ENCODE measurements at places on chromosomes 4 and X.

DNA sequence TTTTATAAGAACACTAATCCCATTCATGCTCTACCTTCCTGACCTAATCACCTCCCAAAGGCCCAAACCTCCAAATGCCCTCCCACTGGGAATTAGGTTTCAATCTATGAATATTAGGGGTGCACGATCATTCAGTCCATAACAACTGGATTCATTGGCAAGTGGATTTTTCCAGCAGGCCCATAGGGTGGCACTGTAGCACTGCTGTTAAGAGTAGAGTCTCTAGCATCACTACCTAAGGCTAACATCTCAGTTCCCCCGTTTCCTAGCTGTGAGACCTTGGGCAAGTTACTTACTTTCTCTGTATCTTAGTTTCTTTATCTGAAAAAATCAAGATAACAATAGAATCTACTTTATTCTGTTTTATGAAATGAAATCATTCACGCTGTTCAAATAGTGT lies 315.8 kb downstream of the STIM2 start:
- no peak for DNase-seq

GRCh38 chrX:12080265-12080664 lies 58.0 kb upstream of the FRMPD4 start:
- no peak for DNase-seq

GRCh38 chr4:102400898-102401297 lies 55.6 kb upstream of the SLC39A8 start:
- DNase-seq, result no peak

DNA sequence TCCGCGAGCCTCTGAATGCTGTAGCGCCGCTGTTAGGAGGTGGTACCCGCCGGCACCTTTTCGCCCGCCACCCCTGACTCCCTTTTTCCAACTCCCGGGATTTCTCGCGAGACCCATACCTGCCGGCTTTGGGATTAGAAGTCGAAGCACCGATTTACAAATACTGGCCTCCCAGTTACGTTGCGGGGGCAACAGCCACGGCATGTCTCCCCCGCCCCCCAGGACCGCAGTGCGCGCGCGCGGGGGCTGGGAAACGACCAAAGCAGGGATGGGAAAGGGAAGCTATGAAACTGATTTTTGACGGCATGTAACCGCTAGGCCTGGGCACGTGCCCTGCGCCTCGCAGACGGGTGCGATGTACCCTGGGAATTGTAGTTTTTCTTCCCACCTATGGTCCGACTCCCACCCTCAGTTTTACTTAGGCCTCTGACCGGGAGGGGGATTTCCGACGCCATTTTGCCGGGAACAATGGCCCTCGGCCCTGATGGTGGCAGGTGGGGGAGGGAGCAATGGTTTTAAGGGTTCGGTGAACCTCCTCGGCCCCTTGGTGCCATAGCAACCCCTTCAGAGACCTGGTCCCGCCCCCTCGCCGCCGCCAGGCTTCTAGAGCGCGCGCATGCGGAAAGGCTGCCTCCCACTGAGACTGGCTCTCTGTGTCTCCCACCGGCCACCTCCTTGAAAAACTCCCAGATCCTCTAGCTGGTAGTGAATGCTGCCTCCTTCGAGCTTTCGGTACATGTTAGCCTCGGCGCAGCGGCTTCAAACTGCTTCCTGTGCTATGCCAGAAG lies 772 bp upstream of the WNK3 start:
- peak; percentile 21 for DNase-seq

- no peak for DNase-seq
Observed at GRCh38 chr4:163748449-163748848, 254.0 kb downstream of the TMA16 start.

GRCh38 chr4:169253904-169254303 lies 16.9 kb downstream of the SH3RF1 start:
- DNase-seq, result no peak

GRCh38 chr4:165634766-165635165 lies 238.3 kb upstream of the TLL1 start:
- DNase-seq, result no peak

GRCh38 chrX:127276326-127276725 lies 456.8 kb downstream of the PRR32 start:
- no peak for DNase-seq

GRCh38 chr4:87425711-87426110 lies 3.3 kb downstream of the NUDT9 start:
- DNase-seq, result no peak

GRCh38 chr4:82452026-82452425 lies 21.6 kb downstream of the ENOPH1 start:
- DNase-seq, result no peak

DNA sequence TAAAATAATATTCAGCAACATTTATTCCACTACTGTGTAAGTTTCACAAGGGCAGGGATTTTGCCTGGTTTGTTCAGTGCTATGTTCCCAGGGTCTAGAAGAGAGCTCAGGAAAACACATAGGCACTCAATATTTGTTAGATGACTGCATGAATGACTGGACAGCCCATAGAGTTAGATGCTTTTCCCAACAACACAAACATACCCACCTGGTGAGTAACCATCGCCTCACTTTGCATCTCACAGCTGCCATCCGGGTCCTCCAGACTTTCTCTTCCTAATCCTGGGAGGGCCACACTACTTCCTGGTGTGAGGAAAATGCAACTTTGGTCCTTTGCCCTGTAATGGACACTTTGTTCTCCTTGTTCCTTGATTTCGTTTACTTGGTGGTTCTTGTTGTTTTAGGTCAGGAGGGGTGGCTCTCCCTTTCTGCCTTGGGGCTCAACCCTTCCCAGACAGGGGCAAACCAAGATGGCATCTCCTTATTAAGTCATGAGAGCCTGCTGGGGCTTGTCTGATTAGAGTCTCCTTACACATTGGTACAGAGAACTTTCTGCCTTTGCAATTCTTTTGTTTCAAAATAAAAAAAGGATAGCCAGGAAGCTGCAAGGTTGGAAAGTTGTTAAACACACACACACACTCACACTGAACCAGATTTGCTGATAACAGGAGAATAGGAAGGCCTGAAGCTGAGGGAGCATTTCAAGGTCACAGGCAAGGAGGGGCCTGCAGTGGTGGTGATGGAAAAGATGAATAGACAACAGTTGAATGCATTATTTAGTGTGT lies 190.6 kb downstream of the MID1IP1 start:
- DNase-seq, result no peak

GRCh38 chr4:86117705-86118302 lies 242.0 kb downstream of the MAPK10 start:
- no peak for DNase-seq

GRCh38 chr4:132065940-132066495 lies 1083.1 kb upstream of the PCDH10 start:
- no peak for DNase-seq

DNA sequence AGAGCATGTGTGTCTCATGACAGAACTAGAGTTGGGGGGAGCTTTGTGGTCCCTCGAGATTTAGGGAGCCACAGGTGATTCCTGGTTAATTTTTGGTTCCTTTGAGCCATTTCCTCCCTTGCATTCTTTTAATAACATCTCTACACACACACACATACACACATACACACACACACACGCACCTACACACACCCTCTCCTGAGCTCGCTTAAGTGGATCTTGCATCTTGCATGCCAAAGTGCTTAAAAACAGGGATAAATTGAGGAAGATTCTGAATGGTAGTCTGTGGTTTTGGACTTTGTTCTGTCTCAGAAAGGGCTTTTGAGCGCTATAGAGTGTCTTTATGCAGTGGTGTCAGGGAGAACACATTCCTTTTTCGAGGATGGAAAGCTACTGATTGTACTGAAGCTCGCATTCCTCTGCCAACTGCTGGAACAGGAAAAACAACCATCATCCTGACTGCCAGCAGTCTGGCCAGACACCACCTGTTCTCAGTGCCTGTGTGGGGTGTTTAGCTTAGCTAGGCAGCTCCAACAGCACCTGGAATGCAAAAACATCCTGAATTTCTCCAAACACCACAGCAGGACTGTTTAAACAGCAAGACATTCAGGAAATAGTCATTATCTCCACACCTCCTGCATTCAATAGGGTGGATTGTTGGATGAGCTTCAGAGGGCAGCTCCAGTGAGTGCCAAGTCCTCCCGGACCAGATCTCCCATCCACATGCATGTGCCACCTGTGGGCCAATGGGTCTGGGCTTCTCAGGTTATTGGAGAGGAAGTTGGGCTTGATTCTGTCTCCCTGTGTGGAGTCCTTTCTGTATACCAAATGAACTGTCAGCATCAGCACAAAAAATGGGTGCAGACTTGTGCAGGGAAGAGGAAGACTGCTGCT lies 21.9 kb upstream of the IGFBP7 start:
- no peak for DNase-seq

DNA sequence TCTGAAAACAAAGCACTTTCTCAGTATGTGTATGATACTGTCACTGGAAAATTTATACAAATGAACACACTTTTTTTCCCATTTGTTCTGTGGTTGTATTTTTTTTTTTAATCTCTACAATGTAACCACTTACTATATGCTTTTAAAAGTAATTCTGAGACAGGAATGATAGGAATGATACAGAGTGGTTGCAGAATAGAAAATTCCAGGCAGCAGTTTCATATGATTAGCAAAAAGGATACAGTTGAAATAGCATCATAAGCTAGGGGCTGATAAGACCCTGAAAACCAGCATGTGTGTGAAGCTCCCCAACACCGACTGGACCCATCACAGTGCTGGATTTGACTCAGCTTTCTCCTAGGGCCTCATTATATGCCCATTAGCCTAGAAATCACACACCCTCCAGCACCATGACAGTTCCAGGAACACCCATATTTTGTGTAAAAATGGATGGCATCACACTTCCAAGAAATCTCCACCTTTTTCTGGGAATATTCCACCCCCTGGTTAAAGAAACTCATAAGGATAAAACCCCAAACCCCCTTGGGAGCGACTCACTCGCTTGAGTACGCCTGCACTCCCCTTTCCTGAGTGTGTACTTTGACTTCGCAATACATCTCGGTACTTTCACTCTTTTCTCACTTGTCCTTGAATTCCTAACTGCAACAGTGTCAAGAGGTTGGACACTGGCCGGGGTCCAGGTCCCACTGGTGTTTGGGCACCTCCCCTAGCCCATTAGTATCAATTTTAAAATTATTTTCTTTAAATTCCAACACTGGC lies 77.4 kb upstream of the AGA start:
- DNase-seq, result no peak

DNA sequence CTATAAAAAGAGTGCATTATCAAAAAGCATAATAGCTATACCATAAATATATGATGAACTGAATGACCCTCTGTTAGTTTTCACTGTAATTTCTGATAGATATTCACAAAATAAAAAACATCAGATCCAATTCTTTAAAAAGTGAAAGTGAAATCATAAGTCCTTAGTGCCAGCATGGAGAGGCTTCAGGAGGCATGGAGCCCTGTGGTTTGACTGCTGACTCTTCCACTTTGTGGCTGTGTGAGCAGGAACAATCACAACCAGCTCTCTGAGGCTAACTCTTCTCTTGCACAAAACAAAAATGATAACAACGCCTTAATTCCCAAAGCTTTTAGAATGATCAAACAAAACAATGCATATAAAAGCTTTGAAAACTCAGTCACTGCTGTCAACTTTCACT lies 1143.9 kb downstream of the PDHA2 start:
- DNase-seq, result no peak

GRCh38 chrX:43676971-43677572 lies 21.0 kb downstream of the MAOA start:
- DNase-seq, result no peak

DNA sequence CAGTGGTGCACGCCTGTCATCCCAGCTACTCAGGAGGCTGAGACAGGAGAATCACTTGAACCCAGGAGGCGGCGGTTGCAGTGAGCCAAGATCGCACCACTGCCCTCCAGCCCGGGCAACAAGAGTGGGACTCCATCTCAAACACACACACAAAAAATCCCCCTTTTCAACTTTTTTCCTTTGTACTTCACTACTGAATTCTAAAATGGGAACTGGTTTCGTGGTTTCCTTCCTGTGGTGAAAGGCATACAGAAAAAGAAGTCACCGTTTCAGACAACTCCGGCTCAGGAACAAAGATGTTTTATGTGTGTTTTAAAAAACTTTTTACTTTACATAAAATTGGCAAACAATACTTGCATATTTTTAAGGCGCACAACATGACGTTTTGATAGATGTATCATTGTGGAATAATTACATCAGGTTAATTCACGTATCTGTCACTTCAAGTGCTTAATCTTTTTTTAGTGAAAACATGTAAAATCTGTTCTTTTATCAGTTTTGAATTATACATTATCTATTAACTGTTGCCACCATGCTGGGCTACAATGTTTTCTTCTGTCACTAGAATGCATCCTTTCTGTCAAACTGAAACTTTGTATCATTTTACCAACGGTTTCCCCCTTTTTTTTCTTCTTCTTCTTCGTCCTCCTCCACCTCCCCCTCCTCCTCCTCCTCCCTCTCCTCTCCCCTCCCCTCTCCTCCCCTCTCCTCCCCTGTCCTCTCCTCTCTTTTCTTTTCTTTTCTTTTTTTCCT lies 186.0 kb downstream of the CRLF2 start:
- no peak for DNase-seq

DNA sequence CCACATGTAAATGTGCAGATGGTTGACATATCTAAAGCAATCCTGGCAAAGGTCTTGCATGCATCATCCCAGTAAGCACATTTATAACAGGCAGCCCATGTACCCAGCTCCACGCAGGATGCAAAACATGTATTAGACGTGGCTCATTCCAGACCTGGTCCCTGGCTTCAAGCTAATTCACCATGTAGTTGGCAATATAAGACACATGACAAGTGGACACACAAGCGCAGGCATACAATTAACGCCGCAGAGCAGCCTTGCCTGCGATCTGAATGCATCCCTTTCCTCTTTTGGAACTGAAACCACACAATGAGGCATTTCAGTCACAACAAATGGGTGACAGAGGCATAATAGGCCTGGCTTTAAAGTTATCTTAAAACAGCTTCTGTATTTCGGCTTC lies 114.5 kb upstream of the TRIM2 start:
- no peak for DNase-seq

DNA sequence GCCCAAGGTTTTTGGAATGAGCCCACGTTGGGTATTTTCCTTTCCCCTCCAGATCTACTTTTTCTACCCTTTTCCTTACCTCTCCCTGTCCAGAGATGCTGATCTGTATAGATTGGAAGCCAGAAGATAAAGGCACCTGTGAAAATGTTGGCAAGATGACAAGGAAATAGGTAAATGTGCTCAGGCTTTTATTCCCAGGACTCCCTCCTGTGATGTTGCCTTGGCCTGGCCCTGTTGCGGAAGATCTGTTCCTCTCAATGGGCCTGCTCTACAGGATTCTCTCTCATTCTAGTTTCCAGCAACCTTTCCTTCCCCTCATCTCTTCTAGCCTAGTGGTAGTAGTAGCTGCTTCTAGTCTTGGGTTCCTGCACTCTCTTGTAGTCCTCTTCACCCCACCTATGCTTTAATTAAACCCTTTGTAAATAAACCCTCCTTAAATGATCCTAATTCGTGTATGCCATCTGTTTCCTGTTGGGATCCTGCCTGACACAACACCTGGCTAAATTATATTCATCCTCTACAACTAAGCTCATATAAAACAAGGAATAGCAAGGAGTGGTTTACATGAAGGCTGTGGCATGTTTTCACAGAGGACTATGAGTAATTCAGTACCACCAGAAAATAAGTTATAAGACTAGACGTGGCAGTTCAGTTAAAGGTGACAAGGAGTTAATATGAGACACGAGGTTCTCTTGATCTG lies 95.7 kb upstream of the MAOA start:
- DNase-seq, result no peak

Measured in activated CD4-positive, alpha-beta memory T cell treated with anti-CD3 and anti-CD28 coated beads, Interleukin-2, amount 10 ng/mL, durations not matched to agents 7 days and 5 days (primary cell).